ENCODE measurements at places on chromosomes 1 and 21. TPM values are rescaled to one million over a fixed set of nuclear protein-coding genes. Genes with fewer than 3 reads are reported as not detected.

Gene DNM3
- total RNA-seq: 2.1 TPM

Gene S100A7
- not detected for total RNA-seq

Gene LPAR3
- total RNA-seq: 1.5 TPM

Gene DIO1
- not detected for total RNA-seq

Gene VCAM1
- total RNA-seq: not detected

Gene VASH2
- not detected for total RNA-seq

Gene C1QTNF12
- 1.2 TPM for total RNA-seq

Gene LRRC3
- 5.0 TPM for total RNA-seq

DNA sequence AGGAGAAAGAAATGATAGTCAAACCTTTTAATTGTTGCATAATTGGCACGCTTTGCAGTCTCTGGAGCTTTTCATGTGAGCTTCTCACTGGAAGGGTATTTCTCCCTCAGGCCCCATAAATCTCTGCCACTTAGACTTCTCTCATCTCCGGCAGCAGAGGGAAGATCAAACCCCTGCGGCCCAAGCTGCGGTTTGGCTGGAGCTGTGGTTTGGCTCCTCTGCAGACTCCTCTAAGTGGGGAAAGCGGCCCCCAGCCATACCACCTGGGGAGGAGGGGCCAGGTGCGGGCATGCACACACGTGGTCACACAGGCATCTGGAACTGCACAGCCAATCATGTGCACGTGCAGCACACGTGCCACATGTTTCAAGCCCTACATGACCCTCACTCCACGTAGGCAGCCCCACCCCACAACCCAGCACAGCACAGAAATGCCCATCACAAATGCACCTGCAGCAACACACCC is 58.3 kb downstream of the UBE2T start:
- H3K27me3 ChIP-seq: peaks cover 14% of the 10 kb centered on the region
- no peak overlapping the region for H3K27ac ChIP-seq
- H3K4me1 ChIP-seq: peaks cover 15% of the 10 kb centered on the region
- H3K36me3 ChIP-seq: no peaks in the 10 kb centered on the region

DNA sequence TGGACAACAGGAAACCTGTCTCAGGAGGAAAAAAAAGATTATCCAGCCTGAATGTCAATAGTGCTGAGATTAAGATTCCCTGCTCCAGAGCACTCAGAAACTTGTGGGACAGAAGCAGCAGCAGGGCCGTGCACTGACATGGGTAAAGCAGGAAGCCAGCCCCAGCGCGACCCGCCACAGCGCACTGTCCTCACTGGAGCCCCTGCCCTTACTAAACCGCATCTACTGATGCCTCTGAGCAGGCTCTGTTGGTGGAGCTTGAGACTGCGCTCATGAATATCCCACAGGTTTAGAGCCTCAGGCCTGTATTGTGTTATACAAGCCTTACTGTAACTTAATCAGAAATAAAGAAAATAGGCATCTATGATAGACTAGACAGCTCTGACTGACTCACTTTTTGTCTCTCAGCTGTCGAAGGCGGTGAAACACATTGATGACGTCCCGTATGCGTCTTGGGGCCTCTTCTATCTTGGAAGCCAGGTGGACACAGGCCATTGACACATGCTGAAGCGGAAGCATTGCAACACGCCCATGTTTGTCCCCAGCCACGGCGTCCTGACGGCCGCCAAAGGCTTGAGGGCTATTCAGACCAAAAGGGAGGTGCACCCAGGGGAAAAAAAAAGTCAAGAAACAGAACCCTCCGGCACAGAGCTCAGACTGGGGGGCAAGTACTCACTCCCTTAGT is 1.2 kb downstream of the CCNL2 start:
- peaks cover 46% of the 10 kb centered on the region for H3K4me1 ChIP-seq
- DNase-seq: no peak
- H3K27ac ChIP-seq: peak overlapping the region; percentile 89
- H3K36me3 ChIP-seq: peaks cover 58% of the 10 kb centered on the region
- no peaks in the 10 kb centered on the region for H3K27me3 ChIP-seq

- DNase-seq: no peak
- no peak overlapping the region for H3K27ac ChIP-seq
- H3K4me1 ChIP-seq: no peaks in the 10 kb centered on the region
- H3K36me3 ChIP-seq: no peaks in the 10 kb centered on the region
- H3K27me3 ChIP-seq: no peaks in the 10 kb centered on the region
- no peak overlapping the region for H3K4me3 ChIP-seq
These were observed 24.4 kb upstream of the TSPEAR start for GRCh38 chr21:44735821-44736220.

GRCh38 chr1:88488237-88488636 is 195.8 kb upstream of the PKN2 start:
- no peaks in the 10 kb centered on the region for H3K4me1 ChIP-seq
- DNase-seq: no peak
- no peaks in the 10 kb centered on the region for H3K36me3 ChIP-seq

- peaks cover 5% of the 10 kb centered on the region for H3K4me1 ChIP-seq
- no peak overlapping the region for H3K4me3 ChIP-seq
- H3K27me3 ChIP-seq: no peaks in the 10 kb centered on the region
- no peak for DNase-seq
- H3K36me3 ChIP-seq: no peaks in the 10 kb centered on the region
- no peak overlapping the region for H3K27ac ChIP-seq
These were observed 157.7 kb downstream of the TRIM33 start for GRCh38 chr1:114353262-114353661.

DNA sequence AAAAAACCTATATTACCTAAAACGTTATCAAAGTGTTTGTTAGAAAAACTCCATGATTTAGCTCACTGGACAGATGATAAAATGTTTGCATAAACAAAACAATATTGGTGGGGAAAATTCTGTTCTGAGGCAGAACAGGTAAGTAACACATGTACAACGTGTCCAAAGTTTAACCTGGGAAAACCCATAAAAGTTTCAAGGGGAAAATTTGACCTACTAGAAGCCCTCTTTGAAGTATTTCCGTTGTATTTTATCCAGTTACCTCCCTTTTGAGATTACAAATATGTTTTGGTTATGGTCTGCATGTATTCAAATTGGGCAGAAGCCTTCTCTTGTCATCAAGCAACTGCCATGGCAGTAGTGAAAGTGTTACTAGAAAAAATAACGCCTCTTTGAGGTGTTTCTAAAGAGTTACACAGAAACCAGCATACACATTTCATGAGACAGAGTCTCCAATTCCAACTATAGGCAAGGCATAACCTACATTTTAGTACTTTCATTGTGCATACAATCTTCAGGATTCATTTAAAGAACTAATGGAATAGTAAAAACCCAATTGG is 58.0 kb upstream of the PDC start:
- H3K27ac ChIP-seq: no peak overlapping the region
- H3K4me1 ChIP-seq: no peaks in the 10 kb centered on the region
- no peak overlapping the region for H3K4me3 ChIP-seq
- DNase-seq: no peak
- no peaks in the 10 kb centered on the region for H3K36me3 ChIP-seq

GRCh38 chr21:21508859-21509258 is 510.6 kb downstream of the NCAM2 start:
- H3K27ac ChIP-seq: no peak overlapping the region
- no peaks in the 10 kb centered on the region for H3K27me3 ChIP-seq
- H3K4me3 ChIP-seq: no peak overlapping the region
- no peaks in the 10 kb centered on the region for H3K36me3 ChIP-seq
- H3K4me1 ChIP-seq: no peaks in the 10 kb centered on the region

DNA sequence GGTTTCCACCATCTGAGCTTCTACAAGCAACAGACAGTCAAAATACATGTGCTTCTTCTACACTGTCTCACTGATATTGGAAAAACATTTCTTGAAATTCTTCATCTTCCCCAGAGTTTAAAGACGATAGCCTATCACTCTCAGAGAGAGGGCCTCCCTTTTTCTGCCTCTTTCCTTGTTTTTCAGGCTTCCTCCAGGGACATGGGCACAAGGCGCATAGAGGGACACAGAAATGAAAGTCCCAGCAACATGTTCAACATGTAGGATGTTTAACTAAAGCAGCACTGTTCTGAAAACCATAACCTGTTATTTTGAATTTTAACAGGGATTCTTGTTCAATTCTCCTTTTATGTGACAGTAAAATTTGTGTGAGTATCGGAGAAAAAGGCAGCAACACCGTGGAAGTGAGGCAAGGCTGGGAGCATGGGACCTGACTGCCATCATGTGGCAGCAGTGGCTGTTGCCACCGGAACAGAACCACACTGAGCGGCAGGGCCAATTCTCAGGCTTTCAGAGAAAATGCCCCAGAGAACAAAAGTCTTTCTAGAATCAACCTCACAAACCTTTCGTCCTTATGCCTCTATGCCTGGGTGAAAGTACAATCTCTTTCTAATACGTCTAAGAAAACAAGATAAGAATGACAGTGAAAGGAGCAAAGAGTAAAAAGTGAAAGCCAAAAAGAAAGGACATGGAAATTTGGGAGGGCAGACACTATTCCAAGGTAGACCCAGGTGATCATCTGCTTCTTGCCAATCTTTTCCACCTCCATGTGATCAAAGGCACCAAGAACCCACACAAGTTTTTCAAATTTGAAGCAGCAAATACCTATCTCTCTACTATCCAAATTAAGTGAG is 54.5 kb downstream of the PCNX2 start:
- peak; percentile 42 for DNase-seq
- H3K4me3 ChIP-seq: no peak overlapping the region
- H3K27me3 ChIP-seq: no peaks in the 10 kb centered on the region
- H3K4me1 ChIP-seq: peaks cover 10% of the 10 kb centered on the region

DNA sequence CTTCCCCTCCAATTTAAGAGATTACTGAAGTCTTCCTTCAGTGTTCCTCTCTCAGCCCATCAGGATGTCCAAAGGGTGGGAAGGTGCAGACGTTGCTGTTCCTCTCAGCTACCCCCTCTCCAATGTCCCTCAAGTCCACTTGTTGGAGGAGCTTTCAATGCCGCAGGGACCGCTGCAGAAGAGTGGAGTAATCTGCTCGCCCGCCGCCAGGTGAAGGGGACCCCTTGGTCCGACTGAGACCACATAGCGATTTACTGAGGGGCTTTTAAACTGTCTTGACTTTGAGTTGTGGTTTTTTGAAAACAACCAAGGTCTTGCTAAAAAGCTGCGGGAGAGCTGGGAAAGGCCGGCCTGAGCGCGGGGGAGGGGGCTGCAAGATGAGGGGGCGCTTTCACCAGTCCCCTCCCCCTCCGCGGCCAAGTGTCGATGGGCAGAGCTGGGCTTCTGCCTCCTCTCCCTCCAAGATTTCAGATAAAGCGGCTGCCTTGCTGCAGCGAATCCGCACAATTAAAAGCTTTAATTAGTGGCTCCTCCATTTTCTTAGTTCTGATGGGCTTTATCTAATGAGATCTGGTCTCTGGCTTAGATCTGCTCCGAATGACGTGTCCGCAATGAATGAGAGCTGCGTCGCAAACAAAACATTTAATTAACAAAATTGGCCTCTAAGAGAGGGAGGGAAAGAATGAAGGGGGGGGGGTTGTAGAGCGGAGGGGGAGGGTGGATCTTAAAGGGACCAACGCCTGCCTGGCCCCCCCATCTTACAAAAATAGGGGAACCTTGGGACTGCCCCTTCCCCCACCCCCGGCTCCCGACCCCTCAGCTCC is 5.9 kb downstream of the LMO4 start:
- H3K36me3 ChIP-seq: peaks cover 41% of the 10 kb centered on the region
- H3K4me1 ChIP-seq: peaks cover 68% of the 10 kb centered on the region
- no peak for DNase-seq
- peak overlapping the region; percentile 74 for H3K4me3 ChIP-seq
- H3K27me3 ChIP-seq: peaks cover 26% of the 10 kb centered on the region

- peak overlapping the region; percentile 91 for H3K27ac ChIP-seq
- H3K27me3 ChIP-seq: no peaks in the 10 kb centered on the region
- H3K4me1 ChIP-seq: peaks cover 73% of the 10 kb centered on the region
- no peak for DNase-seq
These were observed 638 bp downstream of the CD84 start for GRCh38 chr1:160578525-160579191.

DNA sequence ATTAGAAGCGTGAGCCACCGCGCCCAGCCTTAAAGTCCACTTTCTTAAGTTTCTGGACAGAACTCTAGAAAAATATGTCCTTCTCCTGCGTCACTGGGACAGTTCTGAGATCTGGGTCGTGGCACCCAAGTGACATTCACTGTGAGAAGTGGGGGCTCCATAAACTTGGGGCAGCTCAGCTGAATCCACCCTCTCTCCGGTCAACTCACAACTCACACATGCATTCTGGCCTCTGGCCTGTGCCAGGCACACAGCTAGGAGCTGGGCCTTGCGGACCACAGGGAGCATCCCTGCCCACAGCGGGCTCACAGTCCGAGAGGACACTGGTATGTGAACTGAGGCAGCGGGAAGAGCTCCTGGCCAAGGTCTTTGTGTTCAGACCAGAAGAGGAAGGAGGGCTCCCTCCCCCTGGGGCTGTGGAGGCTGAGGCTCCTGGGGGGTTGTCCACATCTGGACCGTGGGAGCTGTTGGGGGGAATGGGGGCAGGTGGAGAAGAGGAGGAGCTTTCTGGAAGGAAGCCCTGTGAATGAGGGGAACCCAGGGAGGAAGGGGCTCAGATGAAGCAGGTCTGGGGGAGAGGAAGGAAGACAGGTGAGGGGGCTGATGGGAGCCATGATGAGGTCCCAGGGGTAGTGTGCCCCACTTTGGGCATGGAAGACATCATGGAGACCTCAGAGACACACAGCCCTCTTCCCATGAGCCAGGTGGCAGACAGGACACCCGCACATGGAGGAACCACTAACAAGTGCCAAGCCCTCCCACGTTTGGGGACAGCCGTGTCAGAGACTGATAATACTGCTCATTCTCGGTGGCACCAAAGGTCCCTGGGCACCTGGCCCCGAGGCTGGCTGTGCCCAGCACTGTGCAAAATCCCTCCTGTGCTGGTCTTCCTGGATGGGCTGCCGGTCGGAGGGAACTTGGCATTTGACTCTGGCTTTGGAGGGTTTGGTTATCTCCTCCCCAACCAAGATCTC is 191.0 kb upstream of the VAMP3 start:
- no peak overlapping the region for H3K27ac ChIP-seq
- no peak for DNase-seq
- no peaks in the 10 kb centered on the region for H3K27me3 ChIP-seq

DNA sequence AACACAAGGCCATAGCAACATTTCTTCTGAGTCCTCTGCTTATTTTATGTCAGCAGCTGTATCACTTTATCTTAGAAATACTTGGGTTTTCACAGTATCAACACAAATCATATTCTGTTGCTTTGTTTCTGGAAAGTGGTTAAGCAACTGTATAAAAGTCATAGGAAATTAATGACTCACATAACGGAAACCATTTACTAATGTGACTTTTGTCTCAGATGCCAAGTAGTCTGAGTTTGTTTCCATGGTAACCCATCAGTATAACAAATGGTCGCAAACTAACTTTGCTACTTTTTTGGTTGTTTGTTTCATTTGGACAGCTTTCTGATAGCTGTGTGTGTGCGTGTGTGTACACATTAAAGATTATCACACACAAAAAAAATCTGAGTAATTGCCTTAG is 31.1 kb downstream of the EEIG2 start:
- no peak overlapping the region for H3K27ac ChIP-seq
- H3K36me3 ChIP-seq: peaks cover 3% of the 10 kb centered on the region
- H3K4me3 ChIP-seq: no peak overlapping the region
- H3K27me3 ChIP-seq: no peaks in the 10 kb centered on the region
- peaks cover 26% of the 10 kb centered on the region for H3K4me1 ChIP-seq
